Ovary (tissue), 10 donors: ENCODE measurements at places on chromosomes 1 and 21. TPM values are rescaled to one million over a fixed set of nuclear protein-coding genes. Genes with fewer than 3 reads are reported as not detected.

- H3K36me3 ChIP-seq = no peaks in the 10 kb centered on the region
- H3K27ac ChIP-seq = no peak overlapping the region
- H3K4me1 ChIP-seq = peaks cover under 1% of the 10 kb centered on the region
- H3K27me3 ChIP-seq = no peaks in the 10 kb centered on the region
Measured at GRCh38 chr21:38503583-38503982, 5.3 kb upstream of the ERG start.

Gene PTPRC
- 8.8 TPM for total RNA-seq

Gene RBM11
- 8.5 TPM for total RNA-seq

- no peaks in the 10 kb centered on the region for H3K27me3 ChIP-seq
- no peaks in the 10 kb centered on the region for H3K36me3 ChIP-seq
- no peak overlapping the region for H3K27ac ChIP-seq
- no peaks in the 10 kb centered on the region for H3K4me1 ChIP-seq
- H3K4me3 ChIP-seq = no peak overlapping the region
Measured at GRCh38 chr1:43004587-43005459, 46.2 kb upstream of the SLC2A1 start.

Gene C1orf185
- not detected for total RNA-seq

GRCh38 chr1:195851016-195851601 is 757.1 kb downstream of the KCNT2 start:
- no peak overlapping the region for H3K27ac ChIP-seq
- H3K4me3 ChIP-seq = no peak overlapping the region
- no peaks in the 10 kb centered on the region for H3K4me1 ChIP-seq
- no peaks in the 10 kb centered on the region for H3K36me3 ChIP-seq
- DNase-seq = no peak

DNA sequence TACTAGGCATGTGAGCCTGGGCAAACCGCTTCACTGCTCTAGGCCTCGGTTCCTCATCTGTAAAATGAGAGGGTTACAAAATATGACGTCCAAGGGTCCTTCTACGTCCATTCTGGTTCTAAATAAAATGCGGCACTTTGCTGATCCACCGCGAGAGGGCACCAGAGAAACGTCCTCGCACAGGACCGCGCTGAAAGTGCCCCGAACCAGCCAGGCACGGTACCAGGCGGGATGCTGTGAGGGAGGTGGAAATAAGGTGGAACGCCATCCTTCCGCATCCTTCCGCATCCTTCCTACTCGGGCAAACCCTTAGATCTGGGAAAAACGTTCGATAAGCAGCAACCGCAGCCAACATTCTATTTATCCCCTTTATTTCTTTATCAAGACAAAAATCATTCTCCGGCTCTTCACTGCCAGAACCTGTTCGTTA is 60.3 kb upstream of the KRTAP19-8 start:
- no peaks in the 10 kb centered on the region for H3K4me1 ChIP-seq
- DNase-seq = peak; percentile 55
- H3K27ac ChIP-seq = no peak overlapping the region
- H3K4me3 ChIP-seq = no peak overlapping the region
- no peaks in the 10 kb centered on the region for H3K36me3 ChIP-seq
- H3K27me3 ChIP-seq = no peaks in the 10 kb centered on the region

- DNase-seq = no peak
- peak overlapping the region; percentile 87 for H3K4me3 ChIP-seq
- peak overlapping the region; percentile 14 for H3K27ac ChIP-seq
- H3K27me3 ChIP-seq = no peaks in the 10 kb centered on the region
- no peaks in the 10 kb centered on the region for H3K4me1 ChIP-seq
Measured at GRCh38 chr1:21175324-21175669, 1.4 kb downstream of the EIF4G3 start.

- H3K27me3 ChIP-seq = no peaks in the 10 kb centered on the region
- no peak overlapping the region for H3K27ac ChIP-seq
- no peak for DNase-seq
- no peak overlapping the region for H3K4me3 ChIP-seq
Measured at GRCh38 chr1:212611000-212611948, 2.7 kb downstream of the ATF3 start.

DNA sequence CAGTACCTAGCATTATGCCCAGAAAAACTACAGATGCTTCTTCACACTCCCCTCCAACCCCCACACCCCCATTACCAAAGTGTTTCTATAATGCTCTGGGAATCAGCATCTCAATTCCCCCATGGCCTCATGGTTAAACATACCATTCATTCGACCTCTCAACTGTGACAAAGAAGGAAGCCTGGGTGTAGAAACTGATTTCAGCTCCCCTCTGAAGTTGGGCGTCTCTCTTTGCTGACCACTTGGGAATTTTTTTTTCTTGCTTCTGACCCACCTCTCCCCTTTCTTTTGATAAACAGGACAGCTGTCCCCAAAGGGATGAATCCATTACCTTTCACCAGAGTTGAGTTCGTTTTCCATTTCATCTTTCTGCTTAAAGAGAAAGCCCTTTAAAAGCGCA is 116.4 kb upstream of the HOOK1 start:
- no peak overlapping the region for H3K27ac ChIP-seq
- H3K36me3 ChIP-seq = no peaks in the 10 kb centered on the region
- peaks cover 2% of the 10 kb centered on the region for H3K4me1 ChIP-seq

DNA sequence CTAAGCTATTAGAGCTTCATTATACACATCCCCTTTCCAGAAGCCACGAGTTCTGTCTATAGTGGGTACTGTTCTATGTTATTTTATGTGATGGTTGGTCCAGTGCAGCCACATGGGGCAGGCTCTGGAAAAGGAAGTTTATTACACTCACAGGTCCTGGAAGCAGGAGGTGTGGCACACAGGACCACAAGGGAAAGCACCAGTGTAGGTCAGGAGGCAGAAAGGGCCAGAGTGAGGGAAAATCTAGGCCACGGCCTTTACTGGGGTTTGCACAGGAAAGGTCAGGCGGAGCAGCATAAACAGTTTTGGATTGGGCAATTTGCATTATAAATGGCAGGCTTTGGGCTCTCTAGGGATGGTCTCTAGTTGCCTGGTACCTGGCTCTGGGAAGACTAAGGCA is 21.8 kb upstream of the CNIH3 start:
- no peaks in the 10 kb centered on the region for H3K27me3 ChIP-seq
- no peaks in the 10 kb centered on the region for H3K36me3 ChIP-seq
- no peaks in the 10 kb centered on the region for H3K4me1 ChIP-seq

GRCh38 chr1:208107425-208108212 is 136.6 kb downstream of the PLXNA2 start:
- no peak overlapping the region for H3K27ac ChIP-seq
- H3K4me1 ChIP-seq = peaks cover 4% of the 10 kb centered on the region
- H3K4me3 ChIP-seq = no peak overlapping the region
- H3K36me3 ChIP-seq = no peaks in the 10 kb centered on the region

Gene C1orf174
- total RNA-seq = 23.2 TPM

DNA sequence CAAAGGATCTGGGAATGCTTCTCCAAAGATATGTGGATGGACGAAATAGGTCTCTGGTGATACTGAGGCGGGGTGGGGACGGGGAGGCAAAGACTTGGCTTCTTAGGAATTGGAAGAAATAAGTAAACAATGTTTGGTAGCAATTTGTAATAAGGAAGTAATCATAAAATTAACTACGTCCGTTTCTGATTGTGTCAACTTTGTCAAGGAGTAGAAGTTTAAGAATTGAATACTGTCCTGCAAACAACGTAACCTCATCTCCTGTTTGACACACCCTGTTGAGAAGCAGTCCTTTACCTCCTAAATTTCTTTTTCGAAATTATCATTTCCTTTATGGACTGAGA is 471 bp downstream of the POLR3C start:
- DNase-seq = no peak
- peak overlapping the region; percentile 93 for H3K4me3 ChIP-seq
- no peaks in the 10 kb centered on the region for H3K27me3 ChIP-seq
- H3K4me1 ChIP-seq = peaks cover 3% of the 10 kb centered on the region
- peak overlapping the region; percentile 87 for H3K27ac ChIP-seq

DNA sequence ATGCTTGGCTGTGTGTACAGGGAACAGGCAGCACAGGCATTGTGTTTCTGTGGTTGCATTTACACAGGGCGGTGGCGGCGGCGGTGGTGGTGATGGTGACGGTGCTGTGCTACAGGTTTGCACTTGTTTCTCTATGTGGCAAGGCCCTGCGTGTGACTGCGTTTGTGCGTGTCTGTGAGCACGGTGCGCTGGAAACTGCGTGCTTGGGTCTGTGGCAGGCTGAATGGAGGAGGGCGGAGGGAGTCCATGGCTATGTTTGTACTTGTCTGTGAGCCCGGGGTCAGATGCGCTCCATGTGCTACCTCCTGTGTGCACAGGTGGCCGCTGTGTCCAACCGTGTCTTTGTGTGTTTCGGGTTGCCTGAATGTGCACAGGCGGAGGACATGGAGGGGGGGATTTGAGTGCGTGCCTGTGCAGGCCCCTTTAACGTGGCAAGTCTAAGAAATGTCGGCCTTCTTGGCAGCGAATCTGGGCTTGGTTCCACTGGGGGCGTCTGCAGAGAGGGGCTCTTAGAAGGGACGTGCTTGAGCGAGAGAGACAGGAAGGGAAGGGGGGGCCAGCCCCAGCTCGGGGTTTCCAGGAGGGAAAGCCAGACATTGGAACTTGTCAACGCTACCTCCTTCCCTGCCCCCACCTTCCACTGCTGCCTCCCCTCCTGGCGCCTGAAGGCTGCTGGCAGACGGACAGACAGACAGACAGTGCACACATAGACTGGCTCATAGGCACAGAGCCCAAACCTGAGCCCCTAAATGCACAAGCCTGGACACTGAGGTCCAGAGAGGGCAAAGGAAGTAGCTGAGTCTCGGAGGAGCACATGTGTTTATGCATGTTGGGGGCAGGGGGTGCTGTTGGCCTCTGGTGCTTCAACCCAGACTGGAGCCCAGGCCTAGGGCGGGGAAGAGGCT is 32.7 kb upstream of the WASF2 start:
- no peak overlapping the region for H3K27ac ChIP-seq
- H3K36me3 ChIP-seq = no peaks in the 10 kb centered on the region
- no peak overlapping the region for H3K4me3 ChIP-seq
- H3K27me3 ChIP-seq = no peaks in the 10 kb centered on the region

DNA sequence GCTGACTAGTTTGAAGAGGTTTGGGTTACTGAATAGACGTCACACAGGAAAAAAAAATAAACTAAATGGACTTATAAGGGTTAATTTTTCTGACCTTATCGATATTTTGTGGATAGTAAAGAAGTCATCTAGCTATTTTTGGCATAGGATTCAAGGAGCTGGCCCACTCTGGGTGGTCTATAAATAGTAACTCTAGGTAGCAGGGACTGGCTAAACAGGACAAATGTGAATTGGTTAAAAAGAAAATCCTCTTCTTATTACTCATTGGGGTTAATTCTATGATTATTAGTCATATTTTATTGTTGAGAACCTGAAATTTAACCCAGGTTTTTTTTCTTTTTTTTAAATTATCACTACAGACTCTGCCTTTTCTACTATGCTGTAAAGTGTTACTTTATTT is 61.7 kb downstream of the ATF6 start:
- DNase-seq = no peak
- no peaks in the 10 kb centered on the region for H3K4me1 ChIP-seq
- H3K4me3 ChIP-seq = no peak overlapping the region
- no peaks in the 10 kb centered on the region for H3K36me3 ChIP-seq
- no peak overlapping the region for H3K27ac ChIP-seq
- no peaks in the 10 kb centered on the region for H3K27me3 ChIP-seq

- H3K4me1 ChIP-seq = no peaks in the 10 kb centered on the region
- no peak overlapping the region for H3K27ac ChIP-seq
- DNase-seq = no peak
Measured at GRCh38 chr1:206841609-206842323, 23.7 kb upstream of the IL20 start.

GRCh38 chr21:41802198-41802584 is 35.3 kb upstream of the RIPK4 start:
- DNase-seq = no peak
- H3K36me3 ChIP-seq = no peaks in the 10 kb centered on the region
- H3K27ac ChIP-seq = no peak overlapping the region
- no peak overlapping the region for H3K4me3 ChIP-seq
- no peaks in the 10 kb centered on the region for H3K27me3 ChIP-seq

Gene MOB3C
- 20.0 TPM for total RNA-seq

DNA sequence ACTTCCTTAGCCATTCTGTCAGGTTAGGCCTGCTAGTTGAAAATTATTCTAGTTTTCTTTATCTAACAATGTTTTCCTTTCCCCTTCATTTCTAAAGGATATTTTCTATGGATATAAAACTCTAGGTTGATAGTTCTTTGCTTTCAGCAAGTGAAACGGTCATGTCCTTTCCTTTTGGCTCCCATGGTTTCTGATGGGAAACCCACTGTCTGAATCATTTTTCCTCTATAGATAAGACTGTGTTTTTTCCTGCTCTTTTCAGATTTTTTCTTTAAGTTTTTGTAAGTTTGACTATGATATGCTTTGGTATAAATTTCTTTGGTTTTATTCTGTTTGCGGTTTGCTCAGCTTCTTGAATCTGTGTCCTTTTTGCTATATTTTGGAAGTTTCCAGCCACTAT is 800.9 kb downstream of the USP25 start:
- no peak overlapping the region for H3K27ac ChIP-seq
- H3K36me3 ChIP-seq = no peaks in the 10 kb centered on the region
- H3K4me1 ChIP-seq = no peaks in the 10 kb centered on the region
- no peaks in the 10 kb centered on the region for H3K27me3 ChIP-seq

DNA sequence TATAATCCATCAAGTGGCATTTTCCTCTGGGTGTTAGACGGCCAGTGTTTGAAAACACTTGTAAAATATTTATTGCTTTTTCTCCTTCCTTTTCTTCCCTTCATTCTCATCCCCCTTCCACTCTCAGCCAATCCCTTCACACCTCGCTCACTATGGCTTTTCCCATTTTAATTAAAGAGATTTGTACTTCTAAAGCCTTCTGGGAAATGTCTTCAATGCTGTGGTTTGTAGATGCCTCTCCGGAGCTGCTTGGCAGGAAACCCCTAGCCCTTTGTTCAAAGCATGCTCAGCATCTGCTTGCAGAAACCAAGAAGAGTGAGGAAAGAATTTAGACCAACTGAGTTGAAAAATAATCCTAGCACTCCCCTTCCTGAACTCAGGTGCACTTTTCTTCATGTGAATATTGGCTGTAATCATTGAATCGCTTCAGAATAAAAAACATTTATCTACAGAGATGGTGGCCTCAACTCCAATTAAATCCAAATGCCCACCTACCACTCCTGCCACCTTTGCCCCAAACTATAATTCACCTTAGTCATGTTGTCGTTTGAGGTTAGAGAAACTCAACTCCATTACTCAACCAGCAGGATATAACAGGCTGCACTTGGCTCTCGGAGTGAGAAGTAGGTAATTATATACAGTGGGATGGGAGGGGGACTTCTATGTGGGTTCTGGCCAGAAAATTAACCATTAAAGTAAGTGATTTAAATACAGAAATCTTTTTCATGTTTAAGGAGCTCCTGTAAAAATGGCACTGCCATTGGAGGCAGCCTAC is 659.4 kb upstream of the CAMK1G start:
- no peaks in the 10 kb centered on the region for H3K36me3 ChIP-seq
- H3K4me1 ChIP-seq = no peaks in the 10 kb centered on the region
- H3K27ac ChIP-seq = no peak overlapping the region
- no peak for DNase-seq
- no peak overlapping the region for H3K4me3 ChIP-seq
- no peaks in the 10 kb centered on the region for H3K27me3 ChIP-seq

DNA sequence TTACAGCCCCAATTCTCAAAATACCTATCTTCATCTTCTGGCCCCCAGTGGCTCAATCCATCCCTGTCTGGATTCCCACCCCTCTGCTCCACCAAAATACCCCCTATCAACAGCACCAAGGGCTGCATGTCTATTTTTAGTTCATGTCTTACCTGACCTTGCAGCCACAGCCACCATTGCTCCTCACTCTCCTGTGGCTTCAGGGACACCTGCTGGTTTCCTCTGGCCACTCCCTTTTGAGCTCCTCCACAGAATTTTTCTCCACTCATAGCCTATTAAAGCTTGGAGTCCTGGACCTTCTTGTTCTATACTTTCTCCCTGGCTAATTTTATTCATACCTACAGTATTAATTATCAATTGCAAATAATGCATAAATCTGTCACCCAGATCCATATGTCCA is 125.3 kb upstream of the NGF start:
- no peaks in the 10 kb centered on the region for H3K27me3 ChIP-seq
- no peak for DNase-seq
- no peaks in the 10 kb centered on the region for H3K36me3 ChIP-seq
- no peaks in the 10 kb centered on the region for H3K4me1 ChIP-seq
- no peak overlapping the region for H3K27ac ChIP-seq

Gene FMO2
- total RNA-seq = 1.6 TPM
